Activated naive CD4-positive, alpha-beta T cell treated with anti-CD3 and anti-CD28 coated beads for 36 hours (primary cell): ENCODE measurements at places on chromosomes 12 and 14. TPM values are rescaled to one million over a fixed set of nuclear protein-coding genes. Genes with fewer than 3 reads are reported as not detected.

TSPAN19 gene
- total RNA-seq = not detected

ACVRL1 gene
- not detected for total RNA-seq

EPYC gene
- total RNA-seq = not detected

INTS13 gene
- 42.0 TPM for total RNA-seq

PTPRQ gene
- not detected for total RNA-seq

TAMALIN gene
- 14.8 TPM for total RNA-seq

DENR gene
- total RNA-seq = 52.4 TPM

NID2 gene
- not detected for total RNA-seq

TTC6 gene
- total RNA-seq = not detected

ALDH1L2 gene
- total RNA-seq = 14.3 TPM

CAPZA3 gene
- not detected for total RNA-seq

OR4E2 gene
- total RNA-seq = not detected

CCDC38 gene
- 0.49 TPM for total RNA-seq
